Activated CD4-positive, alpha-beta T cell treated with anti-CD3 and anti-CD28 coated beads for 36 hours (primary cell): ENCODE measurements at places on chromosomes 2 and 18. TPM values are rescaled to one million over a fixed set of nuclear protein-coding genes. Genes with fewer than 3 reads are reported as not detected.

DNA sequence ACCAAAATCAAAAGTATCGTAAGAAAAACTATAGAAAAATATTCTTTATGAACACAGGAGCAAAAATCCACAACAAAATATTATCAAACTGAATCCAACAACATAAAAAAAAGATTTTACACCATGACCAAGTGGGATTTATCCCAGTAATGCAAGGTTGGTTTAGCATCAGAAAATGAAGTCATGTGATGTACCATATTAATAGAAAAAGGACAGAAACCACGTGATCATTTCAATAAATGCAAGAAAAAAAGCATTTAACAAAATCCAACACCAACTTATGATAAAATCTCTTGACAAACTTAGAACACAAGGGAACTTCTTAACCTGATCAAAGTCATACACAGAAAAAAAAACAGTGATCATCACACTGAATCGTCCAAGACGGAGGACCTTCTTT is 105.3 kb downstream of the NFATC1 start:
- no peak for DNase-seq

DNA sequence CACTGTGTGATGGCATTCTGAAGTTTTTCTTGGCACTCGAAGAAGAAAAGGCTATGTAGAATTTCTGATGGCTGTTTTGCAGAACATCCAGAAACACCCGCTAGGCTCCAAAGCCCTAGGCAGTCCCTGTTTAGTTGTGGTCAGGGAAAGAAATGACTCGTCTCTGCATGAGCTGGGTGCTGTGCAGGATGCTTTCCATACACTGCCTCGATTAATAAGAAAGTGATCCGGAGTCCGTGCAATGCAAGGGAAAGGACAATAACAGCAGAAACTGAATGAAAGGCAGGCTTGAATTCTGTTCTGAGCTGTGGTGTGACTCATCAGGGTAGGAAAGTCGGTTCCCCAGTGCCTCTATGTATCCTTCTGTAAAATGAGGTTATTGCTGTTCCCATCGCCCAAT is 18.7 kb downstream of the MAPRE3 start:
- DNase-seq: no peak

- DNase-seq: no peak
These were observed 328.6 kb downstream of the SLC8A1 start for GRCh38 chr2:40123326-40123725.

DNA sequence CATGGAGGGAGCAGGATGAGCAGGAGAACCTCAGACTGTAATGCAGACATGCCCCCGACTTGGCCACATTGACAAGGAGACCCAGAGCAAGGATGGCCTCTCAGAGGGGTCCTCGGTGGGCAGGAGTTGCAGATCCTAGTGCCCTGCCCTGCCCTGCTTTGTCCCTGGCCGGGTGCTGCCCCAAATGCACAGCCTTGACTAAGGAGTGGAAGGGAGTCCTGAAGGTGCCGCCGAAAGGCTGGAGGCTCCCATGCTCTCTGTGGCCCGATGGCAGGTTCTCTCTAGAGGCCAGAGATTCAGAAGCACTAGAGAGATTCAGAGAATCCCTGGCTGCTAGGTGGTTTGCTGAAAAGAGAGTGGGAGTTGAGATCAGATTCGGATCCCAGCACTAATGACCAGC is 64.4 kb downstream of the MARCO start:
- no peak for DNase-seq

- DNase-seq: no peak
These were observed 3.7 kb downstream of the DYM start for GRCh38 chr18:49456794-49457193.

DNA sequence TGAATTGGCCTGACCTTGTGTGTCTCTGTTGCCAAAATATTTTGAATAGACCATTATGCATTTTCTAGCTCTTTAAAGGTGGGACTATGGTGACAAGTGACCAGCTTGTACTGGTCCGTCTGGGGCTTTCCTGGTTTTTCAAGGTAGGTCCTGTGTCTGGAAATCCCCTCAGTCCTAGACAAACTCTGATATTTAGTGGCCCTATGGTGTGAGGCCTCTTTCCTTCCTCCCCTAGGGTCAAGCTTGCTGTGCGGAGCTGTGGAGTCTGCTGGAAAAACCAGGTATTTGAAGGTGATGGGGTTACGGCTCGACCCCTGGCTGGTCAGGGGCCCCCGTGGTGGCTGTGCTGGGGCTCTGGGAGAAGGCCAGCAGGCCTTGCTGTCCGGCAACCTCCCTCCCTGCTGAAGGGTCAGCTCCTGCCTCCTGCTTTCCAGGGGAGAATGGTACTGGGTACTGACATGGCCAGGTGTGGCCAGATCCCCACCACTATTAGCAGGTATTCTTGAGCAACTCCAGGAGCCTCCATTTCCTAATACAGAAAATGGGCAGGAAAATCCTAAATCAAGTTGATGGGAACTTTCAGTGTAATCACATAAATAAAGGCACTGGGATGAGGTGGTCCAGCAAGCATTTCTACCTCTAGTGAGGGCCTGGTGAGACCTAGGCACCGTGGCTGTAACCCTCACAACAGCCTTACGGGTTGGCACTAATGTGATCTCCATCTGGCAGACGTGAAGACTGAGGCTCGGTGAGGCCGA is 86.2 kb upstream of the HS6ST1 start:
- no peak for DNase-seq

DNA sequence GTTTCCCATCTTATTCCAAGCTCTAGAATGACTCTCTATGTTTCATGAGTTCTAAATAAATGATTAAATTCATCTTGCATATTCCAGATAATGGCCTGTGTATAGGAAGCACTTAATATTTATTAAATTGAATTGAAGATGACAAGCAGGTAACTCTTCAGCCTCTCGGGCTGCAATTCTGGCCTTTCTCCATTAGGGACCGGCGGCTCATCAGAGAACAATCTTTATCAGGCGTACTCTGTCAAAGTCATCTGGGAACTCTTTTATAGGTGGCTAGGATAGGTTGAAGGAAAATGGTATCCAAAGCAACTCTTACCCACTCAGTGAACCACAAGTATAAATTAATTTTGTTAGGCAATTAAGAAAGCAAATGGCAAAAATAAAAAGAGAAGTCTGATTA is 308.5 kb downstream of the NOL4 start:
- no peak for DNase-seq

- DNase-seq: no peak
These were observed 6.7 kb downstream of the UXS1 start for GRCh38 chr2:106187273-106187891.

NIFK gene
- 213 TPM for total RNA-seq

SGO2 gene
- total RNA-seq: 56.7 TPM

SERPINB11 gene
- not detected for total RNA-seq

SDC1 gene
- total RNA-seq: 0.23 TPM

AOX1 gene
- 0.65 TPM for total RNA-seq
